NCI-H2171 treated with DMSO at 0.1 percent for 48 hours (cell line): ENCODE measurements at places on chromosomes 1 and 21.

DNA sequence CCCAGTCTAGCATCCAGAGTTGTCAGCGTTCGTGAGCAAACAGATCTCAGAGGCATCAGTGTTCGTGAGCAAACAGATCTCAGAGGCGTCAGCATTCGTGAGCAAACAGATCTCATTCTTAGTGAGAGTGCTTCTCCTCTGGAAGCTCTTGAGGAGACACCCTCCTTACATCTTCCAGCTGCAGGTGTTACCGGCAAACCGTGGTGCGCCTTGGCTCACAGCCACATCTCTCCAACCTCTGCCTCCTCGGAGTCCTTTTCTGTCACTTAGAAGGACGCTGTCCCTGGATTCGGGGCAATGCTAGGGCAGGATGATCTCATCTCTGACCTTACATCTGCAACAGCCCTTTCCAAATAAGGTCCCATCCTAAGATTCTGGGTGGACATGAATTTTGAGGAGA is 14.6 kb upstream of the UMODL1 start:
- DNase-seq, result no peak

- DNase-seq, result no peak
Observed at GRCh38 chr1:2801535-2802291, at the start of gene TTC34. TTC34 (minus strand) TSS chr1:2801693; CDS start chr1:2800827, 866 bp downstream.

DNA sequence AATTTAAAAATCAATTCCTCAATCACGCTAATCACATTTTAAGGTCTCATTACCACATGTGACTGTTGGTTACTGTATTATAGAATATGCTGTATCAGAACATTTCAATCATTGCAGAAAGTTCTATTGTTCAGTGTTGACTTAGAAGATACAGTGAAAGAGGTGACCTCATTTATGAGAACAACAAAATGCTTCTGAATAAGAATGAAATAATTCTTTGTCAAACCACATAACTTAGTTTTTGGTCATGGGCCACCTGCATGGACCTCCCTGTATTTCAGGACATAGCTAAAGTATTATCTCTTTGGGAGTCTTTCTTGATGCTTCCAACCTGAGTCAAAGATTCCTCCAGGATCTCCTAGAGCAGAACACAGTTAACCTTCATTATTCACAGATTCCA is 22.3 kb downstream of the MFSD2A start:
- DNase-seq, result peak; percentile 43

- DNase-seq, result peak; percentile 22
Observed at GRCh38 chr1:108862017-108862610, 5.2 kb upstream of the AKNAD1 start.

DNA sequence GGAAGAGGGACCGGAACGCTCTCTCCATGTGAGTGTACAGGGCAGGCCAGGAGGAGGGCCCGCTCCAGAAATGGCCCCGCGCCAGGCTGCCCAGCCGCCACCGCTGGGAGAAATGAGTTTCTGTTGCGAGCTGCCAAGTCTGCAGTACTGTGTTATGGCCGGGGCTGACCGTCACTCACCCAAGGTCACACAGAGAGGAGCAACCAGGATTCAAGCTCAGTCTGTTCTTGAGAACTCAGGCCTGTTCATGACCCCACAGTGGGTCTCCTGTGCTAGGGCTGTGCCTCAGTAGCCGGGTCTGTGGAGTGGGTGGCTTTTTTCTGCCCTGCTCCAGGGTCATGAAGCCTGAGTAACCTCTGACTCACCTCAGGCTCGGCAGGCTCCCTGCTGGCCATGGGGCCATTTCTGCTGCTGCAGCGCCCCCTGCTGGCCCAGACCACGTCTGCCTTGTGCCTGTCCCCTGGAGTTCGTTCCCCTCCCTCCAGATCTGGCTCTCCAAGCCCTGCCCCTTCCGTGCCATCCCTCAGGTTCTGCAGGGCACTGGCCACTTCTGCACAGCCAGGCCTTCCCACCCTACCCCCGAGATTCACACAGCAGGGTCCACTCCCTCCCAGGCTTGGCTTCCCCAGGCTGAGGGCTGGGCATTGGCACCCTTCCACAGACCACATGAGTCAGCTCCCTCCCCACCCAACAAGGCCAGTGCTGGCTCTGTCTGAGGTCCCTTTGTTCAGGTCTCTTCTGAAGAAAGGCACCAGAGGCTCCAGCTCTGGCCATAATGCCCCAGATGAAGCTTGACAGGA is 51.8 kb downstream of the EDN2 start:
- peak; percentile 49 for DNase-seq

GRCh38 chr1:154994269-154994587 is 842 bp downstream of the LENEP start:
- no peak for DNase-seq

DNA sequence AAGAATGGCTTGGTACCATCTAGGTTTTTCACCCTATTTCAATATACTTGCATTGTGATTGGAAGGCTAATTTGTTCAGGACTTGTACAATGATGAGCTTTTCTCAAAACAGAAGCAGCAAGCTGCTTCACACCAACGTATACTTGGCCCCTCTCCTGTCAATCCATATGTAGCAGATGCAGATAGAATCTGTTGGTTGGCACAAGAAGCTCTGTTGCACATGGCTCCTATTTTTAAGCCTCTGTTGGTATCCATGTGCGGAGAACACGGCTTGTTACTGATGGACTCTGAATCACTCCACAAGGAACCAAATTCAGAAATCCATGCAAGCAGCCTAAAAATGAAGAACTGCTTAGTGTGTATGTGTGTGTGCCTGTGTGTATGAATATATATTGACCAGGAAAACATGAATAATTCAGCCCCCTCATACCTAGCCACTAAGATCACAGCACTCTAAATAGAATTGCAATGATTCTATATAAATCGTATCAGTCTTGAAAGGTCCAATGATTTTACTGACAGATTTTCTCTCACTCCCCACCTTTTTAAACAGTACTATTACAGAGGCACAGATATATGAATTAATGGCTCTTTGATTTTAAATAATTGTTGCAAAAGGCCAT is 258.4 kb upstream of the DPYD start:
- DNase-seq, result no peak

GRCh38 chr1:80818211-80818610 is 982.5 kb upstream of the ADGRL2 start:
- no peak for DNase-seq

- DNase-seq, result peak; percentile 75
Observed at GRCh38 chr1:119046429-119046784, 58.3 kb upstream of the TBX15 start.

- DNase-seq, result no peak
Observed at GRCh38 chr1:221699577-221699976, 42.3 kb downstream of the DUSP10 start.

DNA sequence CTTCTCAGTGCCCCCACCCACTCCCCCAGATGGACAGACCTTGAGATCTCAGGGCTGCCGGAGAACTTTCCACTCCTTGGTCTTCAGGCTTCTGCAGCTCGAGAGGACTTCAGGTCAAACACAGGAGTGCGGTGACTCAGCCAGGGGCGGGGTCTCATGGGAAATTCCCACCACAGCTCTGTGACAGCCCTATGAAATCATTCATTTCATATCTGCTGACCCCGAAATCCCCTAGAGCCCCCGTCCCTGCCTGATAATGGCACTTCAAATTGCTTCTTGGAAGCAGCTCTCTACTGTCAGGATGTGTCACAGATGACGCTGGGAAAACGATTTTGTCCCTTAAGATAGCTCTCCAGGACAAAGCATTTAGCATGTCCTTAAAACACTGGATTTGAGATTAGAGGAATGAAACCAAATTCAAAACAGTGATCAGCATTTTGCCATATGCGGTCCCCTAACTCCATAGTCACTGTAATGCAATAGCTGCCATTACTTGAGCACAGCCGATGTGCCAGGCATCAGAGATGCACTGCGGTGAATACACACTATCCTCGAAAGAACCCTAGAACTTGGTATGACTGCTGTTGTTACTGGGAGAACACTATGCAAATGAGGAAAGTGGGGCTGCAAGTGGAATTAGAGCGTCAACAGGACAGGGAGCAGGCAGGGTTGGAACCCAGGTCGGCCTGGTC is at the start of gene TNFRSF9:
Gene TNFRSF9, minus strand, starts transcription at position 95 of the 692 bp plus-strand sequence. CDS start 845 bp downstream, outside the sequence.
- DNase-seq, result no peak

DNA sequence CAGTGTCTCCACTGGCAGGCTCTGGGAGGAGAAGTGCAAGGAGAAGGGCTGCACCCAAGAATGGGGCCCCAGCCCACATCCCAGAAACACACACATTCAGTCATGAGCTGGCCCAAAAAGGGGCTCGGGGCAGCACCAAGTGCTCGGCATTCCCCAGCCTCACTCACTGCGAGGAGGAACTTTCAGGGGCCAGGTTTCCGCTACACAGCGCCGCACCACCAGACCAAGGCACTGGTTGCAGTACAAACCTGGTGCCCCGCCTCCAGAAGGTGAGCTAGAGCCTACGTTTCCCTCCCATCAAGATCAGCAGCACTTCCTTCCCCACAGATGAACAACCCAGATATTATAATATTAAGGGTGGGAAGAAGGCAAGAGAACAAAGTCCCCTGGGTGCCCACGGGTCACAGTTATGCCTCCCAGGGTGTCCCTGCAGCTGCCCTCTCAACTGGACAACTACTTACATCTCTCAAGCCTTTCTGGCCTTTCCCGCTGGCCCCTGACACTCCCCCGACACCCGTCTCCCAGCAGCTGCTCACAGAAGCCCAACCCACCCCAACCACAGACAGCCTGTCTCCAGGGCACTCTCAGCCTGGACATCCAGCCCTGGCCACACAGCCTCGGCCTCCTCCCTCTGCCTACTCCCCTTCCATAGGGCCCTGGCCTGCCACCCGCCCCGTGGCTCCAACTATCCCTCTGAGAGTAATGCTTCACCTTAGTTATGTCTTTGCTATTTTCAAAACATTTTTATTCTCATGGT is 3.8 kb downstream of the PBXIP1 start:
- DNase-seq, result no peak

DNA sequence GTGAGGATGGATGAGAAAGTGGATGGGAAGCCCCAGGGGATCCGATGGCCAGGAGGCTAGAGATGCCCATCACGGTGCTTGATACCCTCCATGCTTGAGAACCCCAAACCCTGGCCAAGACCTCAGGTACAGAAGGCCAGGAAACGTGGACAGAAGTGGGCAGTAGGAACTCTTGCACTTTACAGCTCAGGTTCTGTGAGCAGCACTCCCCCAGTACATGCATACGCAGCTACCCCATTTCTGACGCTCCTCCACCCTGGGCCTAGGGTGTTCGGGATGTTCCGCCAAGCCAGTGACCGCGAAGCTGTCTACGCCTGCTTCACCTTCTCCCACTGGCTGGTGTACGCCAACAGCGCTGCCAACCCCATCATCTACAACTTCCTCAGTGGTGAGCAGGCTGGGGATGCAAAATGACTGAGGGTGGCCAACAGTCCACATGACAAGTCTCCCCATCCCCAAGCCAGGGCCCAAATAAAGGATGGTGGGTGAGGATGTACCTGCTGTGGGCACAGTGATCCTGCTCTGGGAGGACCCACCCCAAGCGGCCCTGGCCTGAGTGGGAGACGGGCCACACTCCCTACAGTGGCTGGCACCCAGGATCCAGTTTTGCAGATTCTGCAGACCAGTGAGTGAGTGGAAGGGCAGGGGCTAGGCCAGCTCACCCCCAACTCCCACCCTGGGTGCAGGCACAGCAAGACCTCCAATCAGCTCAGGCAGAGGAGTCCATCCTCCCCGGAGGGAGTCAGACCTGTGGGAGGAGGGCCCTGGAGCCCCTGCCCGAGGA is 7.4 kb downstream of the HCRTR1 start:
- no peak for DNase-seq

GRCh38 chr1:229070168-229070567 is 200.7 kb upstream of the RAB4A start:
- DNase-seq, result peak; percentile 35

DNA sequence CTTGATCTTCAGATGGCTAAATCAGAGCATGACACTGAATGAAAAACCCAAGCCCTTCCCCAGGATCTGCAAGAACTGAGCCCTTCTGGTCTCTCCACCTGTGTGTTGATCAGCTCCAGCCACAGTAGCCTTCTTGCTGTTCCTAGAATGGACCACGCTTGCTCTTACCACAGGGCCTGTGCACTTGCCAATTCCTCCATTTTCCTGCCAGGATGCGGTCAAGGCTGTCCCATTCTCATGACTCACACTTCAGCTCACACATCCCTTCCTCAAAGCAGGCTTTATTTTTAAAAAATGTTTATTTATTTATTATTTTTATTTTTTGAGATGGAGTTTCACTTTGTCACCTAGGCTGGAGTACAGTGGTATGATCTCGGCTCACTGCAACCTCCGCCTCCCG is 43.6 kb upstream of the GRHL3 start:
- DNase-seq, result no peak
